ENCODE measurements at places on chromosomes 3 and 15. TPM values are rescaled to one million over a fixed set of nuclear protein-coding genes. Genes with fewer than 3 reads are reported as not detected.

Gene LRRC2
- total RNA-seq, result not detected

DNA sequence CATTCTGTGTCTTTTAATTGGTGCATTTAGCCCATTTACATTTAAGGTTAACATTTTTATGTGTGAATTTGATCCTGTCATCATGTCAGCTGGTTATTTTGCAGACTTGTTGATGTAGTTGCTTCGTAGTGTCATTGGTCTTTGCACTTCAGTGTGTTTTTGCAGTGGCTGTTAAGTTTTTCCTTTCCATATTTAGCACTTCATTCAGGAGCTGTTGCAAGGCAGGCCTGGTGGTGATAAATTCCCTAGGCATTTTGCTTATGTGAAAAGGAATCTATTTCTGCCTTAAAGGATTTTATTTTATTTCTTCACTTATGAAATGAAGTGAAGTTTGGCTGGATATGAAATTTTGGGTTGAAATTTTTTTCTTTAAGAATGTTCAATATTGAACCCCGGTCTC, 70.2 kb upstream of the CD96 start:
- DNase-seq, result no peak

Gene RLBP1
- total RNA-seq, result not detected

DNA sequence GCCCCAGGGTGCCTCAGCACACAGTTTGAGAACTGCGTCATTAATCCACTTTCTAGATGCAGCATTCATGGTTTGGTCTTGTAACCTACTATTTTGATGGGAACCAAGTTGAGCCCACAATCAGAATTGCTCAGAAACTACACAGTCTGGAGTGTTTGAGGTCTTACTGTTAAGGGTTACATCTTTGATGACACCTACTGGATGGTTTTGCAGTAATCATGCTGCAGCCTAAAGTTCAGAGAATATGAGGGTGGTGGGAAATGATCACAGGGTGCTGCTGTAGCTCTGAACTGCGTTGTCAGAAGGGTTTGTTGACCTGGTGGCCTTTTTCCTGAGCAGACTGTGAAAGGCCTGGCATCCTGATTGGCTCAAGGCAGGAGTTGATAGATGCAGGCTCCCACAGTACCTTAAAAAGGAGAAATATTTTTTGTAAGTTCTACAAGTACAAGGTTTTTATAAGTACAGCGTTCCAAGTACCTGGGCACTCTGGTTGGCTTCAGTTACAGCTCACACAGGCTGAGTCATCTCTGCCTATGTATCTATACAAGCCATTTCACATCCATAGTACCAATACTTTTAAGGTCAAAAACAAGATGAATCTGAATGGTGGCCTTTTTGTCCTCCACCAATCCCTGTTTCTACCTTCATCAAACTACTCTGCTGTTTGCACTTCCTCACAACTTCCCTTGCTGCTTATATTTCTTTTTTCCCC, 60.5 kb upstream of the ACKR4 start:
- no peak for DNase-seq

Gene HDGFL3
- total RNA-seq, result 34.1 TPM
